ENCODE measurements at places on chromosomes 16 and 17.
A peak's percentile ranks its signal among the peaks of the same experiment; 100 is the strongest.

- DNase-seq = no peak
Observed at GRCh38 chr17:31907342-31907962, 5.9 kb upstream of the UTP6 start.

GRCh38 chr16:74731853-74732477 lies 31.3 kb upstream of the MLKL start:
- DNase-seq = no peak

- DNase-seq = no peak
Observed at GRCh38 chr17:64551461-64551860, 44.7 kb downstream of the CEP95 start.

GRCh38 chr17:4066210-4066609 lies 76.6 kb downstream of the ZZEF1 start:
- DNase-seq = no peak

DNA sequence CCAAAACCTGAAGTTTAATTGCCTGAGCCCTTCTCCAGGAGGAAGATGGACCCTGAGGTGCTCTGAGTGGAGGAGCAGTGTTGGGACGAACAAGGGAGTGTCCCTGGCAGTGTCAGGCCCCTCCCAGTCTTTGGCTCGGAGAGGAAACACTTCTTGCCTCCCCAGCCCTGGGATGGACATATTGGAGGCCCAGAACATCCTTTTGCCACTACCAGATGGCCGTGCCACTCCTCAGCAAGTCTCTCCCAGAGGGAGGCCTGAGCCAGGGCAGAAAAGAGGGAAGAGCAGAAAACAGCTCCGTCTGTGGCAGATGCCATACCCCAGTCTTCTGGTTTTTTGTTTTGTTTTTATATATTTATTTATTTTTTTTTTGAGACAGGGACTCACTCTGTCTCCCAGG lies 91.5 kb upstream of the CRHR1 start:
- no peak for DNase-seq

GRCh38 chr16:67396159-67397035 lies 3.1 kb upstream of the TPPP3 start:
- no peak for DNase-seq

GRCh38 chr16:88649924-88650748 lies 717 bp downstream of the CYBA start:
- no peak for DNase-seq

DNA sequence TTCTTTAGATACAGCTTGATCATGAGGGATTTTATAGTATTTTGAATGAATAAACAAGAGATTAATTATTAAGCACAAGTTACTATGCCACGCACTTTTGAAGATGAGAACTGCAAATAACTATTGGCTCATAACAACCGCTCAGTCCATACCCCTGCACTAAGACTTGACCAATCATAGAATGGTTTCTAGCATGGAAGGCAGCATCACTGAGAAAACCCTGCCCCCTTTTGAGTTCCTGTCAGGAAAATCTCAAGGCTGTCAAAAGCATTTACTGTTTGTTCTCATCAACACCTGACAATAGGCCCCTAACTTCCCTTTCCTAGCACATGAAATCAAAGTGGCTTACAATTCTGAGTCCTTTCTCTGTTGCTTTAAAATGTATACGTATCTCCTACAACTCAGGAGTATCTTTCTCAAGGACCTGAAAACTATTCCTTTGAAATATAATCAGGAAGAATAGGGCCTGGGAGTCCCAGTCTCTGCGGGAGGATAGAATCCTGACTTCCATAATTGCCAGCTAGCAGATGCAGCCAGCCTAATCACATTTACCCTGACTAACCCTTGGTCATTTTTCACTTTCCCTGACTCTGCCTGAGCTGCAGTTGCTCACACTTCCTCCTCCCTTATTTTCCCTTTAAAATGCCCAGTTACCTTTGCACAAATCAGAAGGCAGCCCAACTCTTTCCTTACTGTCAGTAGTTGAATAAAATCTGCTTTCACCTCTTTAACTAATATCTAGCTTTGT lies 9.1 kb upstream of the MMD start:
- no peak for DNase-seq

DNA sequence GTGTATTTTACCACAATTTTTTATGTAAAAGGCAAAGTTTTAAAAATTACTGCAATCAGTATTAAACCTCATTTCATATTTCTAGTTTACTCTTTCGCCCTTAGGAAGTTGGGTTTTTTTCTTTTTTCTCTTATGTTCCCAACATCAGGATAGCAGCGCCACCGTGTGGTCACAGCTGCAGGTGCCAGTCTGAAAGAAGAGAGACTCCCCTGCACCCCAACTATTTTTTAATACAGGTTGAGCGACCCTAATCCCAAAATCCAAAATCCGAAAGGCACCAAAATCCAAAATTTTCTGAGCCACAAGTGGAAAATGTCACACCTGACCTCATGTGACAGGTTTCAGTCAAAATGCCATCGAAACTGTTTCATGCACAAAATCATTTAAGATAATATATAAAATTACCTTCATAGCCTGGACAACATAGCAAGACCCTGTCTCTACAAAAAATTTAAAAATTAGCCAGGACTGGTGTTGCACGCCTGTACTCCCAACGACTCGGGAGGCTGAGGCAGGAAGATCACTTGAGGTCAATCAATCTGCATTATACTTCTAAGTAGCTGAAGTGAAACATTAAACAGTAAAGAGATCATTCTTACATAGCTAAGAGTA lies 21.8 kb upstream of the ASGR2 start:
- peak; percentile 73 for DNase-seq

- DNase-seq = no peak
Observed at GRCh38 chr17:80163336-80163735, 6.5 kb upstream of the CARD14 start.

- DNase-seq = no peak
Observed at GRCh38 chr16:10242916-10243315, 60.7 kb upstream of the GRIN2A start.
